ENCODE measurements at places on chromosomes 16 and 17.

- no peak for DNase-seq
Measured at GRCh38 chr17:39809221-39809620, 54.9 kb downstream of the IKZF3 start.

DNA sequence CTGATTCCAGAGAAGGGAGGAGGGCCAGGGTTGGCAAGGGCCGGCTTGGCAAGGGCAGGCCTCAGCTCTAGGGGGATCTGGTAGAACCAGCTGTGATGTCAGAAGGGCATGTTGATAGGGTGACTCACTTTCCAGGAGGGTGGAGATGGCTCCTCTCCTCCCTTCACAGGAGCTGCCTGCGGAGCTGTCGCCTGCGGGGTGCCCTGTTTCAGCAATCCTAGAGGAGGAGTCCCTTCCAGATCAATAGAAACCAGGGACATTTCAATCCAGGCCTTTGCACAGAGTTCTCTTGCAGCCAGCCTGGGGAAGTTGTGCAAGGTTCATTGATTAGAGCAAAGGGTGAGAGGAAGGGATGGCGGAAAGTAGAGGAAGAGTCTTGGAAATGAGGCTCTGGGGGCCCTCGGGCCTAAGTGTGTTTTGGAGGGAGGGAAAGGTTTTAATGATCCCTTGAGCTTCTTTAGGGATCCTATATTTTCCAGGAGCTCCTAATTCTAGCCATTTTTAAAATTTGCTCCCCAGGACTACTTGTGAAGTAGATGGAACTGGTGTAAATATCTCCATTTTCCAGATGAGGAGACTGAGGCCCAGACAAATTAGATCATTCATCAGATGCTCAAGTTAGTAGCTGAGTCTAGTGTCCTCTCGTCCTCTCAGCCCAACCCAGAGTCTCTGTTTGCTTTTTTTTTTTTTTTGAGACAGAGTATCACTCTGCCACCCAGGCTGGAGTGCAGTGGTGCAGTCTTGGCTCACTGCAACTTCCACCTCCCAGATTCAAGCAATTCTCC is 24.8 kb upstream of the CSNK2A2 start:
- DNase-seq = no peak

DNA sequence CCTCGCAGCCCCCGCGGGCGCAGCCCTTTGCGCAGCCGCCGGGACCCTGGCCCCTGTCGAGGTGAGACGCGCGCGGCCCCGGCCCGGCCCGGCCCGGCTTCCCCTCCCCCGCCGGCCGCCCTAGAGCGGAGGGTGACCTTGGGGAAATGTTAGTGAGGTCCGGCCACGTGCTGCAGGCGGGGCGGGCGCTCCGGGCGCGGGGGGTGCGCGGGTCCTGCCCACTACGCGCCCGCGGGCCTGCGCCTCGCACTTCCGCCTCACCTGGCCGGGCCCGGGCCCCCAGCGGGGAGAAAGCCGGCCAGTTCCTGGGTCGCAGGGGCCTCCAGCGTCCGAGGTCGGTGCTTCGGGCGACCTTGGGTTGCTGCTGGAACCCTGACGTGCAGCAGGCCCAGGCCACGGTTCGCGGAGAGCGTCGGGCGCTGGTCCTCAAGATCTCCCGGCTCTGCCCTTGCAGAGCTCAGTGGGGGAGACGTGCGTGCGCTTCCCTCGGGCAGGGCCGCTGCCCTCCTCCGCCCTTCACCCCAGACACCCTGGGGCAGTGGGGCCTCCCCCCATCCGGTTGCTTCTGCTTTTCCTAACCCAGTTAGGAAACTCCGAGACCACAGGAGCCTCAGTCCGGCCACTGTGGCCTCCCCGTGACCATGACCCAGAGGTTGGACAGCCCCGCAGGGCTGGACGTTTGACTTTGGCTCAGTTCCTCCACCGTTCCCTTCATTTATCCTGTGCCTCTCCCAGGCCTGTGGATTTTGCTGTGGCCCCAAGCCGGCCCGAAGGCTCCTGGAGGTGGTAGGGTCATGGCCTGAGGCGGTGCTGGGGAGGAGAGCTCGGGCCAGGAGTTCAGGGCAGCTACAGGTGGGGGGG is 791 bp downstream of the MCRIP2 start:
- no peak for DNase-seq

- DNase-seq = peak; percentile 90
Measured at GRCh38 chr17:38667099-38667786, 7.5 kb downstream of the EPOP start.

- DNase-seq = peak; percentile 88
Measured at GRCh38 chr17:31431852-31432658, 40.6 kb downstream of the RAB11FIP4 start.

DNA sequence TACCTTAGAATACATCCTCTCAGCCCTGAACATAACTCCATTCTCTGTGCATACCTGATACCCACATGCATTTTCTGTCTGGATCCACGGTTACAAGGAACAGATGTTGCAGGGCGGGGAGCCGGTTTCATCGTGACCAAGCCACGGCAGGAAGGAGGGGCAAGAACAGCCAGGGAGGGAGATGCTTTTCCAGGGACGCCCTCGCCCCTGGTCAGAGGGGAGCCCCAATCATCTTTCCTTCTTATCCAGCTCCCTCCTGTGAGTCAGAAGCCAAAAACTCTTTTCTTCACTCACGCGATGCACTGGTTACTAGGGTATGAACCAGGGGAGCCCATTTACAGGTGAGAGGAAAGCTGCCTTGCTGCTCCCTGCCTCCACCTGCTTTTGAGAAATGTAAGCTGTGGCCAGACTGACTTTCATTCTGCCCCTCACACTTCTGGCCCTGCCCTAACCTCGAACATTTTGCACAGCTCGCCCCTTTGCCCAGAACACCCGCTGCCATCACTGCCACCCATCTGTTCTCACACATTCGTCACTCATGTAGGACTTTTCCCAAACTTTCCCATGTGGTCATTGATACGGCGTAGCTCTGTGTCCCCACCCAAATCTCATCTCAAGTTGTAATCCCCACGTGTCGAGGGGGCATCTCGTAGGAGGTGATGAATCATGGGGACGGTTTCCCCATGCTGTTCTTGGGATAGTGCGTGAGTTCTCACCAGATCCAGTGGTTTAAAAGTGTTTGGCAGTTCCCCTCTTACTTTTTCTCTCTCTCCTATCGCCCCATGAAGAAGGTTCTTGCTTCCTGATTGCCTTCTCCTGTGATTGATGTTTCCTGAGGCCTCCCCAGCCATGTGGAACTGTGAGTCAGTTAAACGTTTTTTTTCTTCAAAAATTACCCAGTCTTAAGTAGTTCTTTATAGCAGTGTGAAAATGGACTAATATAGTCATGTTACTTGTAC is 20.5 kb downstream of the FOXL1 start:
- DNase-seq = no peak

- no peak for DNase-seq
Measured at GRCh38 chr16:48155926-48156789, at the start of gene ABCC12. TSS of gene ABCC12 (minus strand) at chr16:48155993. CDS start at chr16:48146424, 9,569 bp downstream.

DNA sequence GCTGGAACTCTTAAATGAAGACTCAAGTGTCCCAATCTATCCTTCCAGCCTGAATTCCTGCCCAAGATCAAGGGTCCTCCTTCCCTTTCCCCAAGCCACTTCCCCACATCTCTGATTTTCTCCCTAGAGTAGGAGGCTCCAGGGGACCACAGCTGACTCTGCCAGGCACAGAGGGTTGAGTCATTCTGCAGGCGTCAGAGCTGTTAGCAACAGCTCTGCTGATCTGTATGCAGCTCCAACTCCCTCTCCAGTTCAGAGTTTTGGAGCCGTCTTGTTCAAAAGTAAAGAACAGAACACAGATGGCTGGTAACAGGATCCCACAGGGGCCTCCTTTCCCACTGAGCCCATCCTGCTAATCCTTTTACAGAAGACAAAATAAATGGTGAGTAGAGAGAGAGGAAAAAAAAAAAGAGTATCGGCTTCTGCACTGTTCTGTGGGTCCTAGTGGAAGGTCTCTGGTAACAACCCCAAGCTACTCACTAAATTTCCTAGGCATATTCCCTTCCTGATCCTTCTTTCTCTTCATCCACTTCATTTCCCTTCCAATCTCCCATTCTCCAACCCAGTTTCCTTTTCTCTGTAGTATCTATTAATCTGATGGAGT is 13.4 kb upstream of the TAOK1 start:
- DNase-seq = peak; percentile 65

DNA sequence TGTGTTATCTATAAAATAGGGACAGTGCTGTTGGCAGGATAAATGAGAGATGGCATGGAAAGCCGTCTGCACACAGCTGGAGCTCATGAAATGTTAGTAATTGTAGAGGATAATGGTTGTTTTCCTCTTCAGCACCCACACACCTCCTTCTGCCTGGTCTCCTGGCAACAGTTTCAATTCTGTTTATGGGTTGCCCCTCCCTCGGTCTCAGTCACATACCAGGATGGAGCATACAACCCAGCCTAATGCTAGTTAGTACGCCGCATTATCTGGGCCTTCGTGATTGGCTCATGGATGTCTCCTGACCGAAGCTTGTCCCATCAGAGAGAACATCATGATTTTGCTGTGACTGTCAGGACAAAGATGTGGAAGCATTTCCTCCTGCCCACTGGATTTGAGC is 126.2 kb upstream of the WSCD1 start:
- no peak for DNase-seq

Measured in ecto neural progenitor cell (in vitro differentiated cells).